Caki2 (cell line): ENCODE measurements at places on chromosomes 12 and 14.

GRCh38 chr14:92382677-92383076, 59.7 kb downstream of the SLC24A4 start:
- DNase-seq = no peak

DNA sequence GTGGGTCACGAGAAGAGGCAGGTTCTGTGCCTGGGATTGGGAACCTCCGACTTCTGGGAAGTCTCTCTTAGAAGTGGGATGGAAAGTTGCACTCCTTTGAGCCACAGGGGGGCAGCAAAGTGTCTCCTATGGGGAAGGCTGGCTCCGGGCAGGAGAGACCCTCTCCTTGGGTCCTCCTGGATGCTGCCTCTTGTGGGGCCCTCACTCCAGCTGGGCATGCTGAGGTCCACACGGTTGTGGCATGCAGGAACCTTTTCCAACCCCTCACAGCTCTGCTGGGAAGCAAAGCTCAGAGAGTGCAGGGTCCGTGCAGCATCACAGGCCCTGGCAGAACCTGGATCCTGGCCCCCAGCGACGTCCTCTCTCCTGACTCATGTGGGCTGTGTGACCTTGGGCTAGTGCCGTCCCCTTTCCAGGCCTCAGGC, 17.4 kb downstream of the SDSL start:
- peak; percentile 19 for DNase-seq

DNA sequence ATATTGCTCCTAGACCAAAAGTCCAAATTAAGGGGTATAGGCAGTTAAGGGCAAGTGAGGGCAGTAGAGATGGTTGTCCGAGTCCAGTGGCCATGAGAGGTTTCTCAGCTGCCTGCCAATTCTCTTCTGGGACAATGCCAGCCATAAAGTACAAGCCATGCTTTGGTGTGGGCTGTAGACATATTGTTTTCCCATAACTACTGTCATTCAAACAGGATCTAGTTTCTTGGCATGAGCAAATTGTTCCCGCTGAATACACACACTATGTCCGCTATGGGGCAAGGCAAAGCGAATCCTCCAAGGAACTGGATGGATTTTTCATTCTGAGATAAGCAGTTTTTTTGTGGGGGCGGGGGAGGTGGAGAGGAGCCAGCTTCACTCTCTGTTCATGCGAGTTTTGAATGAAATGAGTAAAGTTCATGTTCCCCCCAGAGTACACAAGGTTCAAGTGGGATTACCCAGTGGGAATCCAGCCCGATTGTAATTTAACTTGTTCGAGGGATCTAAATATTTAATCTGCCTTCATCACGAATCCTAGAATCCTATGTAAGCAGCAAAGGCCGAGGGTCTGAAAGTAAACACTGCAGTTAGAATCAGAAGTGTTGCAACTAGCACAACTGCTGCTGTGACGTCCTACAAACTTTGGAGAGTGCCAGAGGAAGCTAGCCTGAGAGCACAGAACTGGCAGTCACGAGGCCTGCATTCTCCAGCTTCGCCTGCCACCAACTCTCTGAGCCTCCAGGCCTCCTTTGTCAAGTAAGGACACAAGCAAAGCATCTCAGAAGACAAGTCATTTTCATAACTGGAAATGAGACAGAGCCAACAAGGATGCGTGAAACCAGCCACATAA, 137.0 kb downstream of the CRADD start:
- no peak for DNase-seq

GRCh38 chr14:51676549-51676948, 24.8 kb downstream of the FRMD6 start:
- DNase-seq = no peak

- no peak for DNase-seq
Measured at GRCh38 chr12:44570036-44570583, 306.0 kb downstream of the NELL2 start.

GRCh38 chr12:66103016-66103913, 27.3 kb downstream of the LLPH start:
- no peak for DNase-seq

DNA sequence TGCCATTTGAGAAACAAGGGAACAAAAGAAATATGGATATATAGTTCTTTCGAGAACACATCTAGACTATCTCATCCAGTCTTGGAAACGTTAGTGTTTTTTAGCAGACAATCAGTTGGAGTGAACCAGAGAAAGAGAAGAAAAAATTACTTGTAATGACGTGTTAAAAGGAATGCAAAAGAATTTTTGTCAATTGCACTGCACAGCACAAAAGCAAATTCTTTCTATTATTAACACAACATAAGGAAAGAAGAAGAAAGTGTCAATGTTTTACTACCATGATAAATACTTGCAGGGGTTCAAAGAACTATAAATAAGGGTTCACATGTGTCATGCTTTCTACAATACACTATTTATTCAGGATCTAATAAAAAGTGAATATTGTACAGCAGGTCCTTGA, 27.5 kb upstream of the GSG1 start:
- no peak for DNase-seq

DNA sequence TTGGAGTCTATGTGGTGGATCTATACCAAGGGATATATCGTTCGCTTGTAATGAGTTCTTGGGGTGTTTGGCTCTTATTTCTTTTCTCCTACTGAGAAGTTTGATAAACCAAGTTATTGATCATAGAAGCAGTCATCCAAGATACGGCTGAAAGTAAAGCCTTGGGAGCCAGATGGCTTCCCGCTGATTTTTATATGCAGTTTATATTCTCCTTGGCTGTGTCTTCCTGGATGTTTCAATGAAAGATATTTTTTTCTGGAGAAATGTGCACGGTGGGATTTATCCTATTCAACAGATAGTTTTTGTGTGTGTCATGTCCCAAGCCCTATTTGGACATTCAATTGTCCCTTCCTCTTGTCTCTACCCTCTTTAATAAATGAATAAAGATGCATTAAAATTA, 289.0 kb downstream of the ERC1 start:
- DNase-seq = no peak

- peak; percentile 59 for DNase-seq
Measured at GRCh38 chr12:124109760-124110159, 136.7 kb downstream of the ZNF664 start.

- no peak for DNase-seq
Measured at GRCh38 chr12:119710965-119711551, 43.1 kb downstream of the PRKAB1 start.

DNA sequence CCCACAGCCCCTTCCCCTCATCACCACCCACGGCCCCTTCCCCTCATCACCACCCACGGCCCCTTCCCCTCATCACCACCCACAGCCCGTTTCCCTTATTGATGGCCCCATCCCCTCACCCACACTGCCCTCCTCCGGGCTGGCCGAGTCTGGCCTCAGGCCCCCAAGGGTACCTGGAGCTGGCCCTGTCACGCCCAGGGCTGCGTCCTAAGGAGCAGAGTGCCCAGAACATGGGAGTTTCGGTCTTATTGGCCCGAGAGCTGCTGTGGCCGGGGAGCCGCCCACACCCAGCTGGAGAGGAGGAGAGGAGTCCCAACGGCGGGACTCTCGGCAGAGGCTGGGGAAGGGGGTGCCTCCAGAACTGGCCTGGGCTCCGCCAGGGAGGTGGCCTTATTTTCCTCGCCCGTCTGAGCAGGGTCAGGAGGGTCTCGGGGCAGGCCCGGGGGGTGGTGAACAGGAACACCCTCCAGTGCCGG, 182.3 kb downstream of the KIF26A start:
- no peak for DNase-seq
